Left lobe of liver (tissue), 2 donors: ENCODE measurements at places on chromosomes 6 and 20. TPM values are rescaled to one million over a fixed set of nuclear protein-coding genes. Genes with fewer than 3 reads are reported as not detected.

Gene SDCBP2
- 6.4 TPM for total RNA-seq

Gene CCDC170
- total RNA-seq = 0.45 TPM

Gene MRAP2
- total RNA-seq = 0.13 TPM

Gene SLC22A3
- 34.5 TPM for total RNA-seq

Gene DCBLD1
- total RNA-seq = 9.0 TPM

Gene RBPJL
- 0.23 TPM for total RNA-seq

Gene NRSN2
- 3.1 TPM for total RNA-seq
